ENCODE measurements at places on chromosomes 1 and 21.

DNA sequence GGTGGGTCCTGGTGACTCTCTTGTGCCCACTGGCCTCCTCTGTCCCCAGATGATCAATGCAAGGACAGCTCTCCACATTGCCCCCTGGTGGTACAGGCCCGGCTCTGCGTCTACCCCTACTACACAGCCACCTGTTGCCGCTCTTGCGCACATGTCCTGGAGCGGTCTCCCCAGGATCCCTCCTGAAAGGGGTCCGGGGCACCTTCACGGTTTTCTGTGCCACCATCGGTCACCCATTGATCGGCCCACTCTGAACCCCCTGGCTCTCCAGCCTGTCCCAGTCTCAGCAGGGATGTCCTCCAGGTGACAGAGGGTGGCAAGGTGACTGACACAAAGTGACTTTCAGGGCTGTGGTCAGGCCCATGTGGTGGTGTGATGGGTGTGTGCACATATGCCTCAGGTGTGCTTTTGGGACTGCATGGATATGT lies 10.8 kb downstream of the ADAMTSL4 start:
- peak; percentile 74 for DNase-seq

- DNase-seq, result peak; percentile 52
Measured at GRCh38 chr1:30191154-30191702, 532.2 kb downstream of the MATN1 start.

DNA sequence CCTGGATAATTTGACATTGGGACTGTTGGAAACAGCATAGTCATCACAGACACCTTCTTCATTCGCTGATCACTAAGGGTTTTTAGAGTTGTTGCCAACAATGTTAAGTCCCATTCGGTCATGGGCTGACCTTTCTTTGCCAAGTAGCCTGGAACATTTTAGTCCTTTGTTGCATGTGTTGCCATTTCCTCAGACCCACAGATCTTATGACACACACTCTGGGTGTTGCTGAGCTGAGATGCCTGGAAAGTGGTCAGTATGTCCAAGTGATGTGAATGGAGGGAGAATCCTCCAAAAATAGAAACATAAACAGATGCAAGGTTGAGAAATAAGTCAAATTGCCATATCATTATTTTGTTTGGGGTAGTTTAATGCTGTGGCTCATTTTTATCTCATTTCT lies 61.5 kb upstream of the GJA5 start:
- no peak for DNase-seq

- no peak for DNase-seq
Measured at GRCh38 chr21:16404776-16405175, 675.0 kb downstream of the USP25 start.

GRCh38 chr1:35143737-35144508 lies 49.0 kb downstream of the SFPQ start:
- DNase-seq, result no peak

- peak; percentile 56 for DNase-seq
Measured at GRCh38 chr21:18499761-18500376, 96.3 kb upstream of the TMPRSS15 start.

- DNase-seq, result no peak
Measured at GRCh38 chr1:243792401-243792800, 57.6 kb downstream of the AKT3 start.

DNA sequence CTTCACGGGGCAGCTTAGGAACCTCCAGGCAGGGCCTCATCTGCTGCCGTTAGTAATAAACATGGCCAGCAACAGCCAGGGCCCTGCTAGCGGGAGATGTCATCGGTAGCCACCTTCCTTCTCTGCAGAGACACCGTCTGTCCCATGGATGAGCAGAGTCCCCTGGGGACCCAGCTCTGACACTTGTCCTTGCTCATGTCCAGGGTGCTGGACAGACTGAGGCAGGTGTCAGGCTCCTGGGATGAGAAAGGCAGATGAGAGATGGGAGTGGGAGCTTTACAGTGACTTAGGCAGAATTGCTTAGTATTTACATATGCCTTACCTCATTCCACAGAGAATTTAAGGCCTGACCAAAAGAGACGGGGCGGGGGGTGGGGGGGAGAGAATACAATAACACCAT lies 25.0 kb downstream of the CAPN2 start:
- DNase-seq, result no peak

GRCh38 chr1:215600258-215600792 lies 33.2 kb downstream of the KCTD3 start:
- DNase-seq, result no peak

DNA sequence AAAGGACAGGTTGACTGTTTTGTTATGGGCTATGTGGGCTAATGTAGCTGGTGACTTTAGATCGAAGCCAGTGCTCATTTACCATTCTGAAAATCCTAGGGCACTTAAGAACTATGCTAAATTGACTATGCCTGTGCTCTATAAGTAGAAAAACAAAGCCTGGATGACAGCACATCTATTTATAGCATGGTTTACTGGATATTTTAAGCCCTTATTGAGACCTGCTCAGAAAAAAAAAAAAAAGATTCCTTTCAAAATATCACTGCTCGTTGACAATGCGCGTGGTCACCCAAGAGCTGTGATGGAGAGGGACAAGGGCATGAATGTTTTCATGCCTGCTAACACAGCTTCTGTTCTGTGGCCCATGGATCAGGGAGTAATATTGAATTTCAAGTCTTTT lies 48.1 kb downstream of the CAMSAP2 start:
- no peak for DNase-seq

- no peak for DNase-seq
Measured at GRCh38 chr1:102535829-102536505, 539.2 kb upstream of the OLFM3 start.

GRCh38 chr1:89615676-89616598 lies 17.0 kb upstream of the LRRC8C start:
- DNase-seq, result peak; percentile 52

DNA sequence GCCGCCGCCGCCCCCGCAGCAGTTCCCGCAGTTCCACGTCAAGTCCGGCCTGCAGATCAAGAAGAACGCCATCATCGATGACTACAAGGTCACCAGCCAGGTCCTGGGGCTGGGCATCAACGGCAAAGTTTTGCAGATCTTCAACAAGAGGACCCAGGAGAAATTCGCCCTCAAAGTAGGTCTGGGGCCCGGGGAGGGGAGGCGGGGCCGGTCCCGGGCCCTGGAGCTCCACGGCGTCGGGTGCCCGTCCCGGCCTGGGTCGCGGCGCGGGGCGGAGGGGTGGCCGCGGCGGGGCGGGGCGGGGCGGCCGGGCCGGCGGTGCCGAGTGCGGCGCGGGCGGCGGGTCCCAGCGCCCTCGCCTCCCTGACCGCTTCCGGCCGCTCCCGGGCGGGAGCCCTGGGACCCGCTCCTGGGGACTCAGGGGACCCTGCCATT lies 646 bp downstream of the MAPKAPK2 start:
- peak; percentile 67 for DNase-seq

- no peak for DNase-seq
Measured at GRCh38 chr1:190067592-190067991, 410.1 kb downstream of the BRINP3 start.

DNA sequence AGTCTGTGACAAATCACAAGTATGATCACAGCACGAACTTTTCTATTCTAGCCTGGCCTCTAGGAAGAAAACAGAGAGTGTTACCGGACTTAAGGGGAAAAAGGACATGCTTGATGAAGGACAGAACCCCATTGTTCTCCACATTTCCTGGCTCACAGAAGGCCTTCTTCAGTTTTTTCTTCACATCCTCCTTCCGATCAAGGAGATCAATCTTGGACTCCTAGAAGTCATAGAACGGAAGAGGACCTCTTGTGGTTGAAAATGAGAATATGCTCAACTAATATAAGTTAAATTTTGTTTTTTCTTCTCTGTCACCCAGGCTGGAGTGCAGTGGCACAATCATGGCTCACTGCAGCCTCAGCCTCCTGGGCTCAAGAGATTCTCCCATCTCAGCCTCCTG lies 30.3 kb downstream of the YARS1 start:
- DNase-seq, result peak; percentile 26

- DNase-seq, result no peak
Measured at GRCh38 chr1:8496473-8496872, 178.6 kb downstream of the SLC45A1 start.

GRCh38 chr1:154669464-154670282 lies 61.7 kb upstream of the ADAR start:
- DNase-seq, result peak; percentile 84

DNA sequence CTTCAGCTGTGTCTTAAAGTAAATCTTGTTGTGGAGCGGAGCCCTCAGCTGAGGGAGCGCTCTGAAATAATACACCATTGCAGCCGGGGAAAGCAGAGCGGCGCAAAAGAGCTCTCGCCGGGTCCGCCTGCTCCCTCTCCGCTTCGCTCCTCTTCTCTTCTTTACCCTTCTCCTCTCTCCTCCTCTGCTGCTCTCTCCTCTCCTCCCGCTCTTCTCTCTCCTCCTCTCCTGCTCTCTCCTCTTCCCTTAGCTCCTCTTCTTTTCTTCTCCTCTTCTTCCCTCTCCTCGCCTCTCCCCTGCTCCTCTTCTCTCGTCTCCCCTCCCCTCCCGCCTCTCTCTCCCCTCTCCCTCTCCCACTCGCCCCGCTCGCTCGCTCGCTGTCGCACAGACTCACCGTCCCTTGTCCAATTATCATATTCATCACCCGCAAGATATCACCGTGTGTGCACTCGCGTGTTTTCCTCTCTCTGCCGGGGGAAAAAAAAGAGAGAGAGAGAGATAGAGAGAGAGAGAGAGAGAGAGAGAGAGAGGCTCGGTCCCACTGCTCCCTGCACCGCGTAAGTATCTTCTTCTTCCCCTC lies at the start of gene PROX1:
PROX1 (plus strand) TSS at position 47 of the 580 bp plus-strand sequence. CDS start 8,563 bp downstream, outside the sequence.
- DNase-seq, result no peak

- DNase-seq, result no peak
Measured at GRCh38 chr1:34701326-34702060, 53.4 kb upstream of the GJB5 start.

DNA sequence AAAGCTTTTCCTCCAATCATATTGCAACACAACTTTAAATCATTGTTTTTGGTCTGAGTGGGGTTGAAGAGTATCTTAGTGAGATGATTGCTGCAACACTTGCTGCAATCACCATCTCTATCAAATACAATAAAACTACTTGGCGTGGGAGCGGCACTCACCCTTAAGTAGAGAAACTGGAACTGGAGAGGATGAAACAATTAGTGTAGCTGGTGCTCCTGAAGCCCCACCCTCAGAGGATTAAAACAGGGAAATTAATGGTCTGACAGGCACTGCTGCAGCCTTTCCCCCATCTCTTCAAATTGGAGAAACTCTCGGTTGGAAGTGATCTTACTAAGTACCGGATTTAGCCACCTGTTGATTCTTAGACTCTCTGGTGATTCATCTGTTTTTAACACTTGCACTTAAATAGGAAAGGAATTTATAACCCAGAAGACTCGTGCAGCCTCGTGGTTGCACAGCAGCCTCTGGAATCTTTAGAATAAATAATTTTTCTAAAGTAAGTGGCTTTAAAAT lies 80.5 kb upstream of the KIF26B start:
- peak; percentile 39 for DNase-seq

- no peak for DNase-seq
Measured at GRCh38 chr21:30719401-30719800, 824 bp upstream of the KRTAP21-3 start.

- no peak for DNase-seq
Measured at GRCh38 chr1:30047576-30047975, 675.8 kb downstream of the MATN1 start.

- DNase-seq, result no peak
Measured at GRCh38 chr1:219441884-219442283, 171.0 kb downstream of the ZC3H11B start.
